Right lobe of liver (tissue), 6 donors: ENCODE measurements at places on chromosomes 3 and 15. TPM values are rescaled to one million over a fixed set of nuclear protein-coding genes. Genes with fewer than 3 reads are reported as not detected.

DNA sequence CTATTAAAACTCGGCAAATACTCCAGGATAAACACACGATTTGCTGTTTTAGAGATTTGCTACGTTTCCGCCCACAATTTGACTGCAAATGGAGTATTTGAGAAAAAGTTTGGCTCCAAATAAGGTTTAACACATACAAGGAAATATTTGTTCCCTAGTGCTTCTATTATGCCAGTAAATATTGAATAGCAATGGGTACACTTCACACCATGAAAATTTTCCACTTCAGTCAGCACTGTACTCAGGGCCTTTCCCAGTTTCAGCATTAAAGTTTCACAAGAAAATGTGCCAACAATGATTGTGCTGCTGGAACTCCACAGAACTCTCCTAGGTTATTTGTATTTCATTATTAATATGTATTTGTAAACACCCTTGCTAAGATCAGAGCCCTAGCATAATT is 498.0 kb downstream of the TBL1XR1 start:
- H3K4me1 ChIP-seq, result no peaks in the 10 kb centered on the region
- no peak overlapping the region for H3K4me3 ChIP-seq
- H3K36me3 ChIP-seq, result no peaks in the 10 kb centered on the region
- no peaks in the 10 kb centered on the region for H3K27me3 ChIP-seq

GRCh38 chr15:61315471-61315870 is 86.4 kb upstream of the RORA start:
- H3K27ac ChIP-seq, result no peak overlapping the region
- H3K4me1 ChIP-seq, result no peaks in the 10 kb centered on the region
- H3K36me3 ChIP-seq, result no peaks in the 10 kb centered on the region
- DNase-seq, result no peak

Gene MRPL3
- 55.5 TPM for total RNA-seq

DNA sequence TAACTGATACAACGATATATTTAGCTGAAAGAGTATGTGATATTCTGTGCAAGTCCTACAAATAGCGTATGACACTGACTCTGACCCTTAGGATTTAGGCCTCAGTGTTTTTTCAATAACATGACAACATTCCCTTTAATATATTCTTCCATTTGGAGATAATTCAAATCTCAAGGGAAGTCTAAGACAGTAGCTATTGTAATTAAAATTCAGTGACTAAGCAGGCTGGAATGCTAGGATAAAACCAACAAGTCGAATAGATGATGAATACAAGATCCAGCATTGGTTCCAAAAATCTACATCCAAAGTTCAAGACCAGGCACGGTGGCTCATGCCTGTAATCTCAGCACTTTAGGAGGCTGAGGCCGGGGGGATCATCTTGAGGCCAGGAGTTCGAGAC is 56.2 kb downstream of the QTRT2 start:
- H3K27me3 ChIP-seq, result no peaks in the 10 kb centered on the region
- no peak overlapping the region for H3K4me3 ChIP-seq
- no peaks in the 10 kb centered on the region for H3K4me1 ChIP-seq

Gene KNG1
- 451 TPM for total RNA-seq

Gene GOLGA6D
- 0.12 TPM for total RNA-seq

Gene CAPN3
- total RNA-seq, result 7.2 TPM

Gene HYAL1
- total RNA-seq, result 157 TPM

Gene FILIP1L
- total RNA-seq, result 0.97 TPM

- no peak for DNase-seq
- no peak overlapping the region for H3K27ac ChIP-seq
- H3K27me3 ChIP-seq, result no peaks in the 10 kb centered on the region
- no peak overlapping the region for H3K4me3 ChIP-seq
Observed at GRCh38 chr3:42159706-42160472, 68.7 kb downstream of the TRAK1 start.

Gene ANKRD34C
- total RNA-seq, result not detected

GRCh38 chr15:57476533-57476975 is 100.2 kb downstream of the CGNL1 start:
- H3K4me3 ChIP-seq, result no peak overlapping the region
- H3K36me3 ChIP-seq, result no peaks in the 10 kb centered on the region
- no peak overlapping the region for H3K27ac ChIP-seq
- H3K27me3 ChIP-seq, result no peaks in the 10 kb centered on the region
- H3K4me1 ChIP-seq, result peaks cover 33% of the 10 kb centered on the region
- DNase-seq, result no peak

- H3K36me3 ChIP-seq, result no peaks in the 10 kb centered on the region
- H3K27me3 ChIP-seq, result no peaks in the 10 kb centered on the region
- no peak overlapping the region for H3K4me3 ChIP-seq
- no peak for DNase-seq
- peaks cover 4% of the 10 kb centered on the region for H3K4me1 ChIP-seq
Observed at GRCh38 chr3:42159147-42159546, 68.0 kb downstream of the TRAK1 start.

Gene CYP1A1
- 1.6 TPM for total RNA-seq

Gene ITGA11
- total RNA-seq, result 0.72 TPM

DNA sequence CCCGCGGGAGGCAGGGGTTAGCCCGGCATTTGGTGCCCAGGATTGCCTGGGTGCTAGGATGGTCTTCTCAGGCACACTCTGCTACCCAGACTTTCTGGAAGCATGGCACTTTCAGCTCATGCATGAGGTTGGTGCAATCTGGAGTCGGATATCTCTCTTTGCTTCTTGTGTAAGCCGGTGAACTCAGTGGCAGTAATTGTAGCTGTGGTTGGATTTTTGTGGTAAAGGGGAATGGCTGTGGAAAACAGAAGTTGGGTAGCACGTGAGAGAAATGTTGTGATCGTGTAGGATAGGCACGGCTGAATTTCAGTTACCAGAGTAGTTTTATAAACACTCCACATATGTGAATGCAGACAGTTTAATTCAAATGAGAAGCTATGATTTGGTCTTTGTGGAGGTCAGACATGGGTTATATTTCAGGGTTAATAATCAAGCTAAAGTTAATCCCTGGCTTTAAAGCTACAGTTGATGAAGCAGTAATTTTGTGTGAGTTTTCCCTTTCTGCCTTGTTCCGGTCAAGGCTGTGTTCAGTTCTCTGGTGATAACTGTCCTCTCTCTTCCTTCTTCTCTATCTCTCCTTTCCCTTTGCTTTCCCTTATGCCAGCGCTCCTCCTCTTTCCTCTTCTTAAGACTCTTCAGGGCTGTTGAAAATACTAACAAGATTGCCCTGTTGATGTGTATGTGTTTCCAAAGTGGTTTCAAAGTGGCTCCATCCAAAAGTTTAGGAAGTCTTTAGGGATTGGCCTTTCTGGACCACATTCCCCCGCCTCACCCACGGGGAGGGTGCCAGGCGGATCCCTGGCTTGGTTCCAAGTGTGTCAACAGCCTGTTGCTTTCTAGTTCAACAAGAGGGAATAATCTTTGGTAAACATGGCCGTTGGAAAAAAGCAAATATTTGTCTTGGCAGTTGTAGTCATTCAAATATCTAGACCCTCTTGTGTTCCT is 404.6 kb upstream of the C2CD4B start:
- H3K27ac ChIP-seq, result no peak overlapping the region
- no peaks in the 10 kb centered on the region for H3K4me1 ChIP-seq
- DNase-seq, result peak; percentile 79
- no peaks in the 10 kb centered on the region for H3K27me3 ChIP-seq
- no peak overlapping the region for H3K4me3 ChIP-seq

Gene C3orf22
- not detected for total RNA-seq

- H3K36me3 ChIP-seq, result no peaks in the 10 kb centered on the region
- H3K4me1 ChIP-seq, result no peaks in the 10 kb centered on the region
- H3K4me3 ChIP-seq, result no peak overlapping the region
- DNase-seq, result no peak
- no peaks in the 10 kb centered on the region for H3K27me3 ChIP-seq
Observed at GRCh38 chr3:132592216-132592615, 4.9 kb upstream of the ACKR4 start.

Gene SLC22A14
- not detected for total RNA-seq

DNA sequence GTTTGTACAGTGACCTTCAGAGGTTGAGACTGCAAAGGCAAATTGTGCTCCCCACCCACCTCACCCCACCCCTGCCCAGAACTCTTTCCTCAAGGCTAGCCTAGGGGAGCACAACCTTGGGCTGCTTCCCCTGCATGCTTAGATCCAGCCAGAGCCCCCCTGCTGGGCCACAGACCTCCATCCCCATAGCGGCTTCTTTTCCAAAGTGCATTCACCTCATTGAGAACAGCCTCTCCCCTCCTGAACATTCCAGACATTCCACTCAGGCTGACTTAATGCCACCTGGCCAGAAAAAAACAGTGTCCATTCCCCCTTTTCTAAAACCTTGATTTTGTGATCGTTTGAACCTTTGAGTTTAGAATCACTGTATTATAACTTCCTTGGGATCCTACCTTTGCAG is 124.4 kb upstream of the TOPAZ1 start:
- no peak for DNase-seq
- no peak overlapping the region for H3K4me3 ChIP-seq
- H3K27me3 ChIP-seq, result no peaks in the 10 kb centered on the region
- H3K36me3 ChIP-seq, result no peaks in the 10 kb centered on the region

Gene SCN11A
- 0.16 TPM for total RNA-seq

- no peak for DNase-seq
- H3K4me3 ChIP-seq, result no peak overlapping the region
- no peaks in the 10 kb centered on the region for H3K36me3 ChIP-seq
- H3K27me3 ChIP-seq, result no peaks in the 10 kb centered on the region
- H3K27ac ChIP-seq, result no peak overlapping the region
- no peaks in the 10 kb centered on the region for H3K4me1 ChIP-seq
Observed at GRCh38 chr3:159482241-159482993, 506.2 kb upstream of the IL12A start.

Gene LYZL4
- not detected for total RNA-seq

GRCh38 chr3:127914584-127914983 is 448 bp upstream of the KBTBD12 start:
- H3K27me3 ChIP-seq, result no peaks in the 10 kb centered on the region
- H3K4me3 ChIP-seq, result peak overlapping the region; percentile 54
- H3K4me1 ChIP-seq, result peaks cover 9% of the 10 kb centered on the region
- no peak overlapping the region for H3K27ac ChIP-seq
- no peaks in the 10 kb centered on the region for H3K36me3 ChIP-seq

Gene DYNLT2B
- total RNA-seq, result 1.8 TPM

GRCh38 chr3:155227141-155227540 is 66.3 kb downstream of the STRIT1 start:
- H3K4me3 ChIP-seq, result no peak overlapping the region
- no peaks in the 10 kb centered on the region for H3K27me3 ChIP-seq
- peaks cover 2% of the 10 kb centered on the region for H3K4me1 ChIP-seq
- no peak overlapping the region for H3K27ac ChIP-seq
- DNase-seq, result no peak
- H3K36me3 ChIP-seq, result no peaks in the 10 kb centered on the region

DNA sequence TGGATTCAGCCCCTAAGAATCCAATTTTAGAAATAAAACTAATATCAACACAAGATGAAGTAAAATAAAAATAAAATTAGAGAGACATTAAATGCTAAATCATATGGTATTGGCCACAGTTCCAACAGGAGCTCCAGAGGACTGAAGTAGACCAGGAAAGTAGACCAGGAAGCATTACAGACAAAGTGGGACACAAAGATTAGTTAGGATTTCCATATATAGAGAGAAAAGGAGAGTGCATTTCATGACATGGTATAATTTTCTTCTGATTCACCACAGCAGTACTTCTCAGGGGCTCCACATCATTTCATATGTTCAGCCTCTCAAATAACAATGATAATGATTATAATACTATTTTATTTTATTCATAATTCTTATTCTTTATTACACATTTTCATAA is 18.3 kb downstream of the FGF7 start:
- no peaks in the 10 kb centered on the region for H3K36me3 ChIP-seq
- DNase-seq, result no peak
- no peaks in the 10 kb centered on the region for H3K27me3 ChIP-seq

DNA sequence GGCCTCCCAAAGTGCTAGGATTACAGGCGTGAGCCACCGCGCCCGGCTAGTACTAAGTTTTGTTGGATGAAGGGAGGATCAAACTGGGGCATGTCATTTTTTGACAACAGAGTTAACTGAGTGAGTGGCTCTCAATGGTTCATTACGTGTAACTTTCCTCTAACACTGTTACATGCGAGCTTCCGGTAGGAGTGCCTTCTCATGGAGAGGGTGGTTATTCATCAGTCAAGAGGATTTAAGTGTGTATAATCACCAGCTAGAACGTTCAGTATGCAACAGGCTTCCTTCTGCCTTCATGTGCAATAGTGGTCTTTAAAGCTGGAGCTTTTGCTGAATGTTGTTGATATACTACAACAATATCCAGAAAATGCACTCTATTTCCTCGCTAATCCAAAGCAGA is 19.1 kb upstream of the GOLGA8A start:
- no peak overlapping the region for H3K4me3 ChIP-seq
- DNase-seq, result no peak
- H3K27me3 ChIP-seq, result no peaks in the 10 kb centered on the region
- no peak overlapping the region for H3K27ac ChIP-seq
- H3K36me3 ChIP-seq, result no peaks in the 10 kb centered on the region

DNA sequence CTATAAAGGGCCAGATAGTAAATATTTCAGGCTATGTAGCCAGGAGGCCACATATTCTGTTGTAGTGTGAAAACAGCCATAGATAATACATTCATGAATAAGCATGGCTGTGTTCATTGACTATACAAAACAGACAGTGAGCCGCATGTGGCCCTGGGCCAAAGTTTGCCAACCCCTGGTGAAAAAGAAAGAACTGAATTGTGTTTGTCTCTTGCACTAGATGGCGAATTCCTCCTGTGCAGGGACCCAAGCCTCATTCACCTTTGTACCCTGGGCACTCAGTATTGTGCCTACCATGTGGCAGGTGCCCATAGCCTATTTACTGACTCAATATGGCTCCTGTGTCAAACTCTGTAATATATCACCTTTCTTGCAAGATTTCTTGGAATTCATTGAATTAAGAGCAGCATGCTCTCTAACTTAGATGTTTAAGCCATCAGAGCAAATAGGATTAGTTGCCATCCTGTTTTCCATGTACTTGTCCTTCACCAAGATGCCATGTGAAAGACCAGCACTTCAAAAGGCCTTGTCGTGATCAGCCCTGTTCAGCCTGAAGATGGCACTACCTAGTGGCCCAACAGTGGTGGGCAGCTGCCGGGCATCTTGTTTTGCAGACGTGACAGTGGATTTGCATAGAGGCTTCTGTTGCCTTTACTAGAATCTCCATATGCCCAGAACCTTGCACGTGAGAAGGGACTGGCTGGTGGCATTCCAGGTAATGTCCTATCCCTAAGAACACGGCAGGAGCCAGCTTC is 50.9 kb upstream of the CMTM7 start:
- no peak overlapping the region for H3K4me3 ChIP-seq
- DNase-seq, result peak; percentile 79
- no peaks in the 10 kb centered on the region for H3K36me3 ChIP-seq
- no peaks in the 10 kb centered on the region for H3K4me1 ChIP-seq
- H3K27me3 ChIP-seq, result no peaks in the 10 kb centered on the region

DNA sequence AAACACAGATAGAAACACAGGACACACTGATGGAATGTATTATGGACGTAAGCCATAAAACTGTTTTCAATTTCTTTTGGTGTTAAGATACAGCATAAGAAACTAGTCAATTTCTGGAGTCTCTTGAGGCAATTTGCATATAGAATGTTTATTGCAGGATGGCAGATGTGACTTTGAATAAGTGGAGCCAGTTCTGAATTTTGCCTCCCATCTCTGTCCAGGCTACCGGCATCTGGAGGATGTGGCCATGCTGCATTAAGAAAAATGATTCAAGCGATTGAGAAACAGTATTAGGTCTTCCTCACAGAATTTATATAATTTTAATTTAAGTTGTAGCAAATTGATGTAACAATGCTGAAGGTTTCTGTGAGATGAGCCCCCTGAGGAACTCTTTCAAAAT is 81.5 kb downstream of the CHST2 start:
- no peaks in the 10 kb centered on the region for H3K36me3 ChIP-seq
- H3K4me1 ChIP-seq, result no peaks in the 10 kb centered on the region
- H3K27me3 ChIP-seq, result no peaks in the 10 kb centered on the region
- H3K4me3 ChIP-seq, result no peak overlapping the region

Gene SLC24A5
- not detected for total RNA-seq

Gene SLCO2A1
- total RNA-seq, result 1.8 TPM
